ENCODE measurements at places on chromosomes 3 and 15. TPM values are rescaled to one million over a fixed set of nuclear protein-coding genes. Genes with fewer than 3 reads are reported as not detected.

The DAZL gene
- not detected for total RNA-seq

The MCF2L2 gene
- 12.2 TPM for total RNA-seq

The STAB1 gene
- total RNA-seq: not detected

The PPP1R14D gene
- total RNA-seq: not detected

The KNL1 gene
- 25.8 TPM for total RNA-seq

The MYO5A gene
- total RNA-seq: 34.8 TPM

The TADA3 gene
- total RNA-seq: 122 TPM

The KNG1 gene
- not detected for total RNA-seq

The DNAJA4 gene
- not detected for total RNA-seq

The SNTN gene
- total RNA-seq: not detected

The CRELD1 gene
- total RNA-seq: 33.7 TPM

The FSTL1 gene
- total RNA-seq: not detected

The SSUH2 gene
- 0.90 TPM for total RNA-seq

The XIRP1 gene
- not detected for total RNA-seq

The CA12 gene
- total RNA-seq: not detected
